ENCODE measurements at places on chromosomes 13 and 19.

- DNase-seq = no peak
Observed at GRCh38 chr13:41981951-41982715, 21.2 kb upstream of the VWA8 start.

- no peak for DNase-seq
Observed at GRCh38 chr19:4064149-4064495, 2.6 kb downstream of the ZBTB7A start.

DNA sequence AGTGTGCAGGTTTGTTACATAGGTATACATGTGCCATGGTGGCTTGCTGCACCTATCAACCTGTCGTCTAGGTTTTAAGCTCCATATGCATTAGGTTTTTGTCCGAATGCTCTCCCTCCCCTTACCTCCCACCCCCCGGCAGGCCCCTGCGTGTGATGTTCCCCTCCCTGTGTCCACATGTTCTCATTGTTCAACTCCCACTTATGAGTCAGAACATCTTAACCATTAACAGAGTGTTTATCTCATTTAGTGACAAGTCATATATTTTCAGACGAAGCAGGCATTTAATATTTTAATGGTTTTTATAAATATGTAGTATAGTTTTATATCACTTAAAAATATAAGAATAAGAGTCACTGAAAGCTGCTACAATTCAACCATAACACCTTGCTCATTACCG, 780.5 kb upstream of the ARGLU1 start:
- no peak for DNase-seq

- DNase-seq = no peak
Observed at GRCh38 chr19:29953352-29954247, 11.6 kb downstream of the URI1 start.

DNA sequence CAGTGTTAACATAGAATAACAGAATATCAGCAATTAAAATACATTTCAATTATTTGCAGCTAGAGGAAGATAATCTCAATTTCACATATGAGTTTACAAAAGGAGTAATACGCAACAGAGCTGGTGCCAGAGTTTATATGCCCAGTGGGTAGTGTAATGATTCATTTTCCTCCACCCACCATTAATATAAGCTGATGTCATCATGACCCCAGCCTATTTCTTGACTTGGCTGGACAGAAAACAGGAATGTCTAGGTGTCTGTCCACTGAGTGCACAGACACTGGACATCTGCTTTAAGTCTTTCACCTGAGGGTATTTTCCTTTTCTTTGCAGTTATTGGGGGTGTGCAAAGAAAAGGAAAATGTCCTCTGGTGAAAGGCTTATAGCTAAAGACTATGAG, 335.5 kb downstream of the TBC1D4 start:
- no peak for DNase-seq

DNA sequence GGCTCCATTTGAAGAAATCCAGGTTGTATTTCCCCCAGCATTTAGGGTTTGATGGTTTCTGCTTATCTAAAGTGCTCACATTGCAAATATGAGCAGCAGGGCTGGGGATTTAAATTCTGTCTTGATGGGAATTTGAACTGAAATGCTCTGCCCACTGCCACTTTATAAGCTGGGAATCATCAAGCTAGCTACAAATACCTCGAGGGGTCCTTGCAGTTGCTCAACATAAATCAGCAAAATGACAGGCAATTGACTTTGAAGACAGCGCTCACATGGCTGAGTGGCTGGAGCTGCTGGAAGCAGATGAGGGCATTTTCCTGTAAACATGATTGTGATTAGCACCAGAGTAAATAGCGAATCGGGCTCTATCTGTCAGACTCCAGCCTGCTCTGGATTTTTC, 39.4 kb upstream of the MEDAG start:
- DNase-seq = no peak

DNA sequence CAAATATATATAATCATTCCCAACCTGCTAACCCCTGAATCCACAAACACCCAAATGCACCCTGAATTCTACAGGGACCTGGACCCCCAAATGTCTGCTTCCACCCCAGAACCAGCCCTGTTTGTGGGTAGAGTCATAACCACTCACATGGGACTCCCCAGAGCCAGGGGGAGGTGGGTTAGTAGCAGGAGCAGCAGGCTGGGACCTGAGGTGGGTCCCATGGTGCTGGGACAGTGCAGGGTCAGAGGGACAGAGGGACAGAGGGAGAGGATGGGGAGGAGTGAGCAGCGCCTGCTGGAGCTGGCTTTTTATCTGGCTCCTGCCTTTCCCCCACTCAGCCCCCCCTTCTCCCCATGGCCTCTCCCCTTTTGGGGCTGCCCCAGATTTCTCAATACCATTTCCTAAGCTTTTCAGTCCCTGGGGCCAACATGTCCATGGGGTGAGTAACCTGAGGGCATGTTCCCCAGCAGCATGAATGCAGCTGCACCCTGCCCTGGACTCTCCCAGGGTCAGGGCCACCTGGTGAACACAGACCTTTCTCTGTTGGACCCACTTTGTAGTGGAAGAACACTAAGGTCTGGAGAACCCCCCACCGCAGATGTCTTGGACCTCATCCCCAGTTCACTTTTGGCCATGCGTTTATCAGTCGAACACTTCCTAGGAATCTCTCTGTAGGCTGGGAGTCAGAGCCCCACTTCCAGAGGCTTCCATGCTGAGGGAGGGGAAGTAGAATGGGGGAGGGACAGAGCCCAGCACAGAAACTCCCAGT, at the start of gene C3:
TSS of gene C3 (minus strand) at position 282 of the 769 bp plus-strand sequence. CDS start at position 221, 61 bp downstream.
- DNase-seq = no peak

DNA sequence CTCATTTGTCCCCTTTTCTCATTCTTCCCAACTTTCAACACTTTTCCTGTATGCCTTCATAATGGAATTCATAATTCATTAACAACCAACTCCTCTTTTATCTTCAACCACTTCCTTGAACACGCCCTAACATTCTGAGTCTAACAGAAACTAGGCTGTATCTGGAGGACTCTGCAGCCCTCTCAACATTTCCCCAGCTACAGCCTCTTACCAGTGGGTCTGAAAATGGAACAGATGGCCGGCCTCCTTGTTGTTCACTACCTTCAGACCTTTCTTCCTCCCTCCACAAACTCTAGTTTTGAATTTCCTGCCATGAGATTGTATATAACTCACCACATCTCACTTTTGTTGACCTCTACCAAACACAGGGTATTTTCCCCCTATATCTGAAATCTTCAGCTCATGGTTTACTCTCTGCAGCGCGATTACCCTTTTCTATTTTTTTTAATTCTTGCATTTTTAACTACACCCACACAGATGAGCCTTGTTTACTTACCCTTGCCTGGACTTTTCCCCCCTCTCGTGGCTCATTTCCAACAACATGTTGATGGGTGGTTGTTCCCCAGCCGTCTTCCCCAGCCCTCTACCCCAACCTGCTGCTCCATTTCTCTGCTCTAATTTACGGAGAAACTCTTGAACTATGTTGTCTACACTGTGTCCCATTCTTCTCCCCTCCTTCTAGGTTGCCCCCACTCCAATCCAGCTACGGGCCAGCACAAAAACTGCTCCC, 846 bp downstream of the ZNF790 start:
- no peak for DNase-seq

- no peak for DNase-seq
Observed at GRCh38 chr13:80336776-80337287, 4.1 kb downstream of the SPRY2 start.

GRCh38 chr19:10617409-10618121, 7.8 kb upstream of the SLC44A2 start:
- no peak for DNase-seq

DNA sequence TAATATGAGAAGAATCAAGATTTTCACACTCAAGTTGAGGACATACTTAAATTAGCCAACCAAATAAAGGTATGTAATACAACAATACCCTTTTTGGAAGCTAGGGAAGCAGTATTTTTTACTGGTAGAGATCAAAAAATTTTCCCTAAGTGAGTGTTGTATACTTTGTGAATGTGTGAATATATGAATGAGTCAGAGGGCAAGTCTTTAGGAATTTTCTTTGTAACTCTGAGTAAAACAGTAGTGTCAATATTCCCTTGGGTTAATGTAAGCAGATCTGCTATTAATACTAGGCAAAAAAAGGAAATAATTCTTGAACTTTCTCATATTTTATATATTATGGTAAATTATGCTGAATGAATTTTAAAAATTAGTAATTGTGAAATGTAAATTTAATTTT, 1161.8 kb upstream of the MIR17HG start:
- DNase-seq = no peak

DNA sequence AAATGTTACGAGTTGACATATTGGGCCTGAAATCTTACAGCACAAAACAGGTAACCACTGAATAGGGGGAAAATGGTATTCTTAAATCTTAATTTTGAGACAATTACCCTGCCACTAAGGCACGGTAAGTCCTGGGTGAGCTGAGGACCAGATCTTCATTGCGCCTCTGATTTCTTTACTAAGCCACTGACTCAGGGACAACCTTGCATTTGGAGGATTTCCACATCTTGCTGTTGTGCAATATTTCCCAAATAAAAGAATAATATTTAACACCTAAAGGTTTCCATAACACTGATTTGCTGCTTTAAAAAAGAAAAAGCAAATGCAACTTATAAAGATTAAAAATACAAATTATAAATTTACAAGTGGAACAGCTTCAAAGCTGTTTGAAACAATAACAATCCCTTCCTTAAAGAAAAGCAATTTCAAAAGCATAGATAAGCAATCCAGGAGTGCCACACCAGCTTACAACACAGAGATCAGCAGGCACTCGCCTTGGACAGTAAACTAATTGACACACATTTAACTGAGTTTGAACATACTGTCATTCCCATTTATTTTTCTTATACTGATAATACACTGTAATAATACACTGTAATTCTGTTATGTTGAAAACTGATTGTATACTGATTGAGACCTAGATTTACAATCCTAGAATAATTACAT, 79.6 kb upstream of the DOCK9 start:
- no peak for DNase-seq
